Activated CD4-positive, alpha-beta memory T cell treated with anti-CD3 and anti-CD28 coated beads, Interleukin-2, amount 10 ng/mL, durations not matched to agents 7 days and 5 days (primary cell): ENCODE measurements at places on chromosomes 6 and 20. TPM values are rescaled to one million over a fixed set of nuclear protein-coding genes. Genes with fewer than 3 reads are reported as not detected.

DNA sequence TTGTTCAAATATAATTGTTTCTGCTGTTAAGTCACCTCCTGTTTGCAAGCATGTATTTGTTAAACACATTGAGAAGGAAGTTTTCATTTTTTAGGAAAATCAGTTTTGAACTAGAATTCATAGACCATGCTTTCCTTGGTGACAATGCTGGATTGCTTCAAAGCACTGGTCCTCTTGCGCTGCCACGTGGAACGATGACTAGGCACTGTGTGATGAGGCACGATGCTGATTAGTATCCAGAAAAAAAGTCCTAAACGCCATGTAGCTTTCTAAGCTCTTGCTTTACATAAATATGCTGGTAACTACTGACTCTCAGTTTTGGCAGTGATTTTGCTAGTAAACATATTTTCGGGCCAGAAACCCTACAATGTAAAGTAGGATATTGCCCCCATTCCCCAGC lies 11.1 kb upstream of the EXOC2 start:
- no peak overlapping the region for H3K4me3 ChIP-seq
- no peaks in the 10 kb centered on the region for H3K36me3 ChIP-seq
- no peak overlapping the region for H3K27ac ChIP-seq
- H3K4me1 ChIP-seq = peaks cover 21% of the 10 kb centered on the region
- DNase-seq = no peak

GRCh38 chr20:19251958-19252357 lies 39.5 kb downstream of the SLC24A3 start:
- no peaks in the 10 kb centered on the region for H3K36me3 ChIP-seq
- no peak overlapping the region for H3K27ac ChIP-seq
- no peak for DNase-seq
- no peaks in the 10 kb centered on the region for H3K27me3 ChIP-seq
- H3K4me3 ChIP-seq = no peak overlapping the region

GRCh38 chr6:36070252-36070651 lies 42.6 kb downstream of the MAPK14 start:
- peaks cover 27% of the 10 kb centered on the region for H3K36me3 ChIP-seq
- H3K27ac ChIP-seq = no peak overlapping the region

DNA sequence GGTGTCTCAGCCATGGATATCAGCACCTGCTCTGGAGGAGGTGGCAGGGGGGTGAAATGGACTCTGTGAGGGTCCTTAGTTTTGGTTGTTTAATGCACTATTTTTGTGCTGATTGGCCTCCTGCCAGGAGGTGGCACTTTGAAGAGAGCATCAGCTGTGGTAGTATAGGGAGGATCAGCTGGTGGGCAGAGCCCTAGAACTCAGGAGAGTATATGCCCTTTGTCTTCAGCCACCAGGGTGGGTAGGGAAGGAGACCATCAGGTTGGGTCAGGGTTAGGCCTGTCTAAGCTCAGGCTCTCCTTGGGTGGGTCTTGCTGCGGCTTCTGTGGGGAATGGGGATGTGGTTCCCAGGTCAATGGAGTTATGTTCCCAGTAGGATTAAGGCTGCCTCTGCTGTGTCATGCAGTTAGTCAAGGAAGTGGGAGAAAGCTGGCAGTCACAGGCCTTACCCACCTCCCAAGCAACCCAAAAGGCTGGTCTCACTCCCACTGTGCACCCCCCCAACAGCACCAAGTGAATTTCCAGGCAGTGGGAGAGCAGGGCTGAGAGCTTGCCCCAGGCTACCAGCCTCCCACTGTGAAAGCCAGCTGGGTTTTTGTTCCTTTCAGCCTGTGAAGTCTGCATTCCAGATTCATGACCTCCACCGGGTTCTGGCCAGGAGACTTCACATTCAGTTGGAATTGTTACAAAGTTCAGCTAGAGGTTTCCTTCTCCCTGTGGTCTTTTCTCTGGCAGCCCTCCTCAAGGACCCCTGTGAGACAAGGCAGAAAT lies 5.7 kb upstream of the OSTM1 start:
- no peak overlapping the region for H3K27ac ChIP-seq
- no peak for DNase-seq
- no peaks in the 10 kb centered on the region for H3K36me3 ChIP-seq

DNA sequence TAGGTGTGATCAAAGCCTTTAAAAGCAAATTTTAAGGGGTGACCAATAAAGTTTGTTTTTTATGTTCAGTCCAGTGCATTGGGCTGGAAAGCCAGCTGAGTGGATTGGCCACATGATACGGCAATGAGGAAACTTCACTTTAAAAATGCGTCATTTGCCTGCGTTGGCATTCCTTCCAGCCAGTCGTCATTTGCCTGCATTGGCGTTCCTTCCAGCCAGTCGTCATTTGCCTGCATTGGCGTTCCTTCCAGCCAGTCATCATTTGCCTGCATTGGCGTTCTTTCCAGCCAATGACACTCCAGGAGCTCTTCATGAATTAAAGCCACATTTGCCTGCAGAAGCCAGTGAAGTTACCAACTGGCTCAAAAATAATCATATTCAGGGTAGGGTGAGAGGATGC lies 378.6 kb downstream of the SMOC2 start:
- H3K27me3 ChIP-seq = peaks cover 2% of the 10 kb centered on the region
- no peak overlapping the region for H3K27ac ChIP-seq
- no peaks in the 10 kb centered on the region for H3K36me3 ChIP-seq

- DNase-seq = no peak
- no peak overlapping the region for H3K27ac ChIP-seq
- H3K4me3 ChIP-seq = no peak overlapping the region
- no peaks in the 10 kb centered on the region for H3K4me1 ChIP-seq
Observed at GRCh38 chr6:150755042-150755441, 110.5 kb upstream of the MTHFD1L start.

The HM13 gene
- 165 TPM for total RNA-seq

- no peaks in the 10 kb centered on the region for H3K27me3 ChIP-seq
- no peaks in the 10 kb centered on the region for H3K36me3 ChIP-seq
- H3K4me3 ChIP-seq = no peak overlapping the region
- no peak for DNase-seq
- H3K27ac ChIP-seq = no peak overlapping the region
- no peaks in the 10 kb centered on the region for H3K4me1 ChIP-seq
Observed at GRCh38 chr6:113978084-113978675, 7.2 kb upstream of the HDAC2 start.

GRCh38 chr20:15596220-15596890 lies 976.9 kb downstream of the KIF16B start:
- H3K36me3 ChIP-seq = no peaks in the 10 kb centered on the region
- no peaks in the 10 kb centered on the region for H3K27me3 ChIP-seq
- no peak for DNase-seq

DNA sequence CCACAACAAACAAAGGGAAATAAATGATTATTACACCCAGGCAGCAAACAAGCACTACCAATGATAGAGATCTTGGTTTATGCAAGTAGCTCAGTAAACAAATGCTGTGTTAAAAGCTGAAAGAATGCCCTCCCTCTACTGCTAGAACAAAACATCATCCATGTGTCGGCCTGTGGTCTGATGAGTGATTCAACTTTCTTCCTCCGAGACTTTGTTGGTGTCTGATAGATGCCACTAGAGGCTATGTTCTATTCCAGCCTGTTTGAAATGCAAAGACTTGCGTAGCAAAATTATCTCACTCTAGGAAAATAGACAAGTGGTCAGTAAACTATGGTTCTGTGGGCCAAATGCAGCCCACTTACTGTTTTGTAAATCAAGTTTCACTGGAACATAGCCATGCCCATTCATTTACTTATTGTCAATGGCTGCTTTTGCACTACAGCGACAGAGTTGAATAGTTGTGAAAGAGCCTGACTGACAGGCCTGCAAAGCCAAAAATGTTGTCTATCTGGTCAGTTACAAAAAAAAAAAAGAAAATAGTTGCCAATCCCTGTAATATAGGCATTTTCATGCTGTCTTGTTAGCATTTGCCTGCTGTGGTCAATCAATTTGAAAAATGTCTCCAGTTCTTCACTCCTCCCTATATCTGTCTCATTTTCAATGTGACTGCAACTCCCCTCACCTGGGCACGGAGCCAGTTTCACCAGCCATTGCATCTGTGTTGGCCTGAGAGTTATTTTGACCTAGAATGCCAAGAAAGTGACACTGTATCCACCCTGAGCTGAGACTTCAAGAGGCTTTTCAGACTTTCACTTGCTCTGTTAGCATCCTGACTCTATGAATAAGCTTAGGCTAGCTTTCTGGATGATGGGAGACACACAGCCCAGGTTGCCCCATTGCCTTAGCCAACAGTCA lies 544.6 kb upstream of the BTBD3 start:
- no peak for DNase-seq
- H3K4me1 ChIP-seq = no peaks in the 10 kb centered on the region
- no peaks in the 10 kb centered on the region for H3K36me3 ChIP-seq
- no peak overlapping the region for H3K27ac ChIP-seq
- H3K4me3 ChIP-seq = no peak overlapping the region

DNA sequence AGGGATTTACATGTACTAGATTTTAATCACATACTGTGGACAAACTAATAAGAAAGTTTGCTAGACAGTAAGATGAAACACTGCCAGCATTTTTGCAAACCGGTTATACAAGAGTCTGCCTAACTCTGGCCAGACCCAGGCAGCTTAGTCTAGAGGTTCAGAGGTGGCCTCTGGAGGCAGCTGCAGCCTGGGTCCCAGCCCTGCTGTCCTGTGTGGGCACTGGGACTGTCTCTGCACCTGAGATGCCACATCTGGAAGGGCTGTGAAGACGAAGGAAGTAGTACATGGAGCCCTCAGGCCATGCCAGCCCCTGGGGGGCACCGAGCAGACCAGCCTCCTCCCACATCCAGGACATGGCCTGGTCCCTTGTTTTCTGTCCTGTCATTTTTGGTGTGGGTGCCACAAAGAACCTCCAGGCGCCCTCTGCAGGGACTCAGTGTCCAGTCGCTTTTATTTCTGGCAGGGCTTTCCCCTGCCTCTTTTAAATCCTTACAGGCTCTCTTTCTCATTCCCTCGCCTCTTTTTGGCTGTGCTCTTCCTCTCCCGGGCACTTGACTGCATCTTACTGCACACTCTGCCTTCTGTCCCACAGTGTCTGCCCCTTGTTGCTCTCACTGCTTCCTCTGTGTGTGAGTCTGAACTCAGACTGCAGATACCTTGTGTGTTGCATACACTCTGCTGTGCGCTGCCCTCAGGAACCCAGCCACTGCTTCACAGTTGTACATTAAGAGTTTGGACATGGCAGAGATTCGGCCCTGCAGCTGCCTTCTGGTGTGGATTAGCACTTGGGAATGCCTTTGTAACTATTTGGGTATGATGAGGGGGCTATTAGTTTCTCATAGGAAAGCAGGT lies 216.7 kb downstream of the ZDHHC14 start:
- H3K4me1 ChIP-seq = peaks cover 3% of the 10 kb centered on the region
- H3K27me3 ChIP-seq = no peaks in the 10 kb centered on the region
- no peaks in the 10 kb centered on the region for H3K36me3 ChIP-seq
- DNase-seq = peak; percentile 56
- no peak overlapping the region for H3K27ac ChIP-seq

The TMEM170B gene
- total RNA-seq = 0.48 TPM

- H3K36me3 ChIP-seq = no peaks in the 10 kb centered on the region
- H3K4me3 ChIP-seq = no peak overlapping the region
- H3K4me1 ChIP-seq = no peaks in the 10 kb centered on the region
- H3K27me3 ChIP-seq = no peaks in the 10 kb centered on the region
- no peak overlapping the region for H3K27ac ChIP-seq
- DNase-seq = no peak
Observed at GRCh38 chr20:12984863-12985262, 23.9 kb upstream of the SPTLC3 start.

- no peaks in the 10 kb centered on the region for H3K4me1 ChIP-seq
- DNase-seq = no peak
- H3K27ac ChIP-seq = no peak overlapping the region
- H3K27me3 ChIP-seq = peaks cover 60% of the 10 kb centered on the region
- H3K4me3 ChIP-seq = no peak overlapping the region
Observed at GRCh38 chr6:40999569-40999968, 39.5 kb downstream of the UNC5CL start.

The BHLHE23 gene
- not detected for total RNA-seq

The CST4 gene
- total RNA-seq = not detected

- peaks cover 33% of the 10 kb centered on the region for H3K27me3 ChIP-seq
- peaks cover 14% of the 10 kb centered on the region for H3K4me1 ChIP-seq
- H3K27ac ChIP-seq = no peak overlapping the region
- H3K4me3 ChIP-seq = no peak overlapping the region
- H3K36me3 ChIP-seq = no peaks in the 10 kb centered on the region
Observed at GRCh38 chr6:36660771-36661471, 17.6 kb upstream of the CDKN1A start.

The ELOVL4 gene
- 1.9 TPM for total RNA-seq

GRCh38 chr6:135323202-135323668 lies 142.1 kb downstream of the MYB start:
- H3K27ac ChIP-seq = no peak overlapping the region
- no peak for DNase-seq
- H3K4me3 ChIP-seq = no peak overlapping the region
- H3K36me3 ChIP-seq = peaks cover 3% of the 10 kb centered on the region
- peaks cover 10% of the 10 kb centered on the region for H3K4me1 ChIP-seq

GRCh38 chr6:140376209-140376608 lies 1001.8 kb upstream of the CITED2 start:
- H3K27ac ChIP-seq = no peak overlapping the region
- no peaks in the 10 kb centered on the region for H3K27me3 ChIP-seq
- no peak for DNase-seq
- H3K4me1 ChIP-seq = no peaks in the 10 kb centered on the region
- H3K36me3 ChIP-seq = no peaks in the 10 kb centered on the region

DNA sequence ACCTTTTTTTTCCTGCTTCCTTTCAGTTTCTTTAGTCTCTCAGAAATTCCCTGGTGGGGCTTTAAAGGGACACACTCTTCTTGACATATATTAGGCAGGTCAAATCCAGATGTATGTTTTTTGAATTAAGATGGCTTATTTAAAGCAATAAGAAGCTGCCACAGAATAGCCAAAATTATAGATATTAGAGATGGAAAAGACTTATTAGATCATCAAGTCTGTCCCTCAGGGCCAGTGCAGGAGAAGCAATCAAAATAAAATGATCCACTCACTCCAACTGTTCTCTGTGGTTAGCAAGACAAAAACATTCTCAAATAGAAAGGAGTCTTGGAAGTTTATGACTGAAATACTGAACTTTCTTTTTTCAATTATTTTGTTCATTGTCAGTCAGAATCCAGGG lies 462.8 kb downstream of the CDC5L start:
- DNase-seq = no peak
- peaks cover 3% of the 10 kb centered on the region for H3K36me3 ChIP-seq
- H3K4me3 ChIP-seq = no peak overlapping the region

The AHCY gene
- total RNA-seq = 50.5 TPM

The SYCP2L gene
- total RNA-seq = not detected

- H3K4me3 ChIP-seq = no peak overlapping the region
- peak overlapping the region; percentile 73 for H3K27ac ChIP-seq
- no peaks in the 10 kb centered on the region for H3K27me3 ChIP-seq
- H3K4me1 ChIP-seq = peaks cover 58% of the 10 kb centered on the region
- peaks cover 62% of the 10 kb centered on the region for H3K36me3 ChIP-seq
Observed at GRCh38 chr6:158687506-158687905, 37.7 kb downstream of the SYTL3 start.

DNA sequence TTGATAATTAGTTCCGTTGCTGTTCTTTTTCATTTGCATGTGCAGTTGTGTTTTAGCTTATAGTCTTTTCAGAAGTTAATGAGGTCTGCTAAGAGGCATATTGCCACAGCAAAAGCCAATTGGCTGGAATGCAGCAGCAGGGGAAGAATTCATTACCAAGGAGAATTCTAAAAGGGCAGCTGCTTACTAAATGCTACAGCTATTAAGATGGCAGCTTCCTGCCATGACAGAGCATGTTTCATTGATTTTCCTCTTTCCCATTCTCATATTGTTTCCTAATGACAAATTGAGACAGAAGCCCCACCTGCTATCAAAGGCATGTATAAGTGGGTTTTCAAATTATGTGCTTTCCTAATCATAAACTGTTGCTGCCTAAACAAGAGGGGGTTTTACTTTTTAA lies 66.6 kb downstream of the CLVS2 start:
- no peak overlapping the region for H3K27ac ChIP-seq
- no peaks in the 10 kb centered on the region for H3K27me3 ChIP-seq
- no peaks in the 10 kb centered on the region for H3K36me3 ChIP-seq
- no peak overlapping the region for H3K4me3 ChIP-seq
- no peak for DNase-seq
- peaks cover 12% of the 10 kb centered on the region for H3K4me1 ChIP-seq

The ECT2L gene
- total RNA-seq = not detected
